Stimulated activated CD8-positive, alpha-beta memory T cell treated with anti-CD3 and anti-CD28 coated beads, Interleukin-7, amount 100 ng/mL, for 1 hour (primary cell): ENCODE measurements at places on chromosomes 3 and 15.

DNA sequence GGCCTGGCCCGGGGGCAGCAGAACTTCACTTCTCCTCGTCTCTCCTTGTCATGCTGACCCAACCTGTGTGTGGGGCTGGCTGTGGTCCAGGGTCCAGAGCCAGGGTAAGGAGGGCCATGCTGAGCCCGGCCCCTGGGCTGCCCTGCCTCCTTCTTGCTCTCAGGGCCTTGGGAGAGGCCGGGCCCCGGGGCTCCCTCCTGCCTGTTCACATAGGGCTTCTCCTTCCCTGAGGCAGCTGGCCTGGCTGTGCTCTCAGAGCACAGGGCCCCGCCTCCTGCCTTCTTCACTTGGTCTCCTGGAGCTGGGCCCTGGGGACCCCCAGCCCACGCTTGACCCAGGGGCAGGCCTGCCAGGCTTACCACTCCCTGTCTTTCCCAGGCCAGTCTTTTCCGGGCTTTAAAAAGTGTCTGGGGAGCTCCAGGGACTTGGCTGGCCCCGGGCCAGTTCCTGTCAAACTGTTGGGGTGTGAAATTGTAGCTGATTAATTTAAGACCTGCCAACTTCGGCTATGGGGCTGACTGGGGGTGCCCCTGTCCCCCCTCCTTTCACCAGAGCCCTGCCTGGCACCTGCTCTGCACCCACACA lies 11.8 kb downstream of the PLXNA1 start:
- no peak for DNase-seq

GRCh38 chr3:152497890-152498289 lies 229.2 kb downstream of the MBNL1 start:
- DNase-seq, result no peak

GRCh38 chr3:196145468-196146262 lies 63.8 kb upstream of the TFRC start:
- no peak for DNase-seq

- DNase-seq, result no peak
Measured at GRCh38 chr3:140163159-140163763, 228.3 kb downstream of the CLSTN2 start.

DNA sequence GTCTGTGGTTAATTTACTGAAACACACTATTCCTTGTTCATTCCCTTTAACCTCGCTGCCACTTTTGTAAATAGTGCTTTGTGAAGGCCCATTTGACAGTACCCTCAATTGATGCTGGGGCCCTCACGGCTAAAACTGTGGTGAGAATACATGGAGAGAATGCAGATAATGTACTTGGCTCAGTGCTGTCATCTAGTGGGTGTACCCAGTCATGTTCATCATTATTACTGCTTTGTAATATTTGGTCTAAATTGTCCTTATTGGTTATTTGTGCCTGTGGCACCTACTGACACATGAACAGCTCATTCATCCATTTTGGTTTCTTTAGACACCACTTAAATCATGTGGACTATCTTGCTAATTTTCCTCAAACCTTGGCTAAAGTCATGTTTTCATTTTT lies 543.6 kb downstream of the EDEM1 start:
- DNase-seq, result no peak

DNA sequence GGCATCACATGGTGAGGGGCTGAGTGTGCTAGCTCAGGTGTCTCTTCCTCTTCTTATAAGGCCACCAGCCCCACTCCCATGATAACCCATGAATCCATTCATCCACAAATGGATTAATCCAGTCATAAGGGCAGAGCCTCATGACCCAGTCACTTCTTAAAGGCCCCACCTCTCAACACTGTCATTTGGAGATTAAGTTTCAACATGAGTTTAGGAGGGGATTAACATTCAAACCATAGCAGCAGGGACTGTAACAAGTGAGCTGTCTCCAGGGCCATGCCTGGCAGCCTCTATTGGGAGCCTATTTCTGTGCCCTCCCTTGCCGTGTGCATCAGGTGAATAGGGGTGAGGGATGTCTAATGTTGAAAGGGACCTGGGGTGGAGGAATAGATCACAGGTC lies 77.5 kb downstream of the CHRD start:
- DNase-seq, result no peak

DNA sequence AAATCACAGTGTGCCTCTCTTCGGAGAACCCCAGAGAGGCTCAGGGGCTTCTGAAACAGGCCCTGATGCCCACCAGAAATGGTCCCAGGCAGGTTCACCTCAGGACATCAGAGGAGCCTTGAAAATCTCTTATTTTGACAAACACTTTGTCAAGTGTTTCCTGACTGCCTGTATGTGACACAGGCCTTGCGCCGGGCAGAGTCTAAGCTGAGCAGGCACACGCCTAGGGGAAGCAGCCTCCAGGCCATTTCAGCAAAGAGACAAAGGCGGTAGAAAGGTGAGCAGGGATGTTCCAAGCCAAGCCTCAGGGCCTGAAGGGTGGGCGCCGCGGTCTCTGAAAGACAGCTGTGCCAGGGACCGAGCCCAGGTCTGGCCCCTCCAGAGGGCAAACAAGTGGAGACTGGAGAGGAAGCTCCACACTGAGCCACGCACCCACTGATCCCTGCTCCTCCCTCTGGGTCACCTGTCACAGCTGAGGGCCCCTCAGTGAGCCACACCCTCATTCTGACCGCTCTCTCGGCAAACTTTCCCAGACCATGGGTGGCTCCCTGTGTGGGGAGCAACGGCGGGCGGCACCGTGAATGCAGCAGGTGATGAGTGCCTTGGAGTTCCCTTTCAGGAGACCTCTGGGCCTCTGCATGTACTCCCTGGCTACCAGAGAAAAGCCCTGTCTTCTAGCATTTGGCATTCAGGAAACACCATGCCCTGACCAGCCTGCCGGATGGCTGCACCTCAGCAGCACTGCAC lies 136.1 kb downstream of the ADAMTS17 start:
- no peak for DNase-seq

- no peak for DNase-seq
Measured at GRCh38 chr3:27425896-27426565, 56.8 kb upstream of the NEK10 start.

GRCh38 chr3:171218069-171218468 lies 191.5 kb upstream of the SLC2A2 start:
- no peak for DNase-seq

GRCh38 chr3:63386568-63386967 lies 108.5 kb downstream of the SYNPR start:
- no peak for DNase-seq

DNA sequence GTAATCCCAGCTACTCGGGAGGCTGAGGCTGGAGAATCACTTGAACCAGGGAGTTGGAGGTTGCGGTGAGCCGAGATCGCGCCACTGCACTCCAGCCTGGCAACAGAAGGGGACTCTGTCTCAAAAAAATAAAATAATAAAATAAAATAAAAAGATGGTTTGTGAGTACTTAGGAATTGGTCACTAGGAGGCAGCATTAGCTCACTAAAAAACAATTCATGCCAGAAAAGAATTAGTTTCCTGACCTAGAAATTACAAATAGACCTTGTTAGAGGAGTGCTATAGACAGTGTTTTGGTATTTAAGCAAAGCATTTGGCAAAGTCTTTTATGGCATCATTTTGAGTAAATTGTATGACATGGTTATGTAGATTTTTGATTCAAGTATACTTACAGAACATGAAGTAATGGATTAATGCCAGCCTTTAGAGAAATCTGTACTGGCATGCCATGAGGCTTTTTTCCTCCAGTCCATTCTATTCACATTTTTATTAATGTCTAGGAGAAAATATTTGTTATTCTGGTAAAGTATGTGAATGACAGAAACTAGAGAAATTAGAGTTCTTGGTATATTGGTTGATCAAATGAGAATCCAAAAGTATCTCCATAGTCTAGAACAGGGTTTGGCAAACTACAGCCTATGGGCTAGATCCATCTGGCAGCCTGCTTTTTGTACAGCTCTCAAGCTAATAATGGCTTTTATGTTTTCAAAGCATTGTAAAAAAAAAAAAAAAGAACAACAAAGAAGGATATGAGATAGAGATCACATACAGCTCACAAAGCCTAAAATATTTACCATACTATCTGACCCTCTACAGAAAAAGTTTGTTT lies 81.6 kb downstream of the LRRC49 start:
- no peak for DNase-seq

DNA sequence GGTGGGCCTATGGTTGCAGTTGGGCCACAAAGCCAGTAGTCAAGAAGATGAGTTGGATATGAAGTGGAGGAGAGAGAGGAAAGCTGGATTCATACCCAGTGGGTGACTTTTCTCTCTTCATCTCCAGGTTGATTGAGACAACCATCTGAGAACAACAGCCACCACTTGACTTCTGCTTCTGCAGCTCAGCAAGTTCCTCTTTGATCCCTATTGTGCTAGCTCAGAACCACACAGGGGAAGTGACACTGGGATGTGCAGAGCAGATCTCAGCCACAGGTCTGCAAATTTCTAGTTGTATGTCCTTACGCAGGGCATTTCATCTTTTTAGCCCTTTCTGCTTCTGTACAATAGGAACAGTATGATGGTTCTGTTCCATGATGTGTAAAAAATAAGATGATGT lies 459.2 kb upstream of the ARRDC4 start:
- DNase-seq, result no peak

- no peak for DNase-seq
Measured at GRCh38 chr3:122064326-122064725, 9.2 kb downstream of the CD86 start.

- DNase-seq, result no peak
Measured at GRCh38 chr15:58282060-58282708, 144.0 kb downstream of the AQP9 start.

DNA sequence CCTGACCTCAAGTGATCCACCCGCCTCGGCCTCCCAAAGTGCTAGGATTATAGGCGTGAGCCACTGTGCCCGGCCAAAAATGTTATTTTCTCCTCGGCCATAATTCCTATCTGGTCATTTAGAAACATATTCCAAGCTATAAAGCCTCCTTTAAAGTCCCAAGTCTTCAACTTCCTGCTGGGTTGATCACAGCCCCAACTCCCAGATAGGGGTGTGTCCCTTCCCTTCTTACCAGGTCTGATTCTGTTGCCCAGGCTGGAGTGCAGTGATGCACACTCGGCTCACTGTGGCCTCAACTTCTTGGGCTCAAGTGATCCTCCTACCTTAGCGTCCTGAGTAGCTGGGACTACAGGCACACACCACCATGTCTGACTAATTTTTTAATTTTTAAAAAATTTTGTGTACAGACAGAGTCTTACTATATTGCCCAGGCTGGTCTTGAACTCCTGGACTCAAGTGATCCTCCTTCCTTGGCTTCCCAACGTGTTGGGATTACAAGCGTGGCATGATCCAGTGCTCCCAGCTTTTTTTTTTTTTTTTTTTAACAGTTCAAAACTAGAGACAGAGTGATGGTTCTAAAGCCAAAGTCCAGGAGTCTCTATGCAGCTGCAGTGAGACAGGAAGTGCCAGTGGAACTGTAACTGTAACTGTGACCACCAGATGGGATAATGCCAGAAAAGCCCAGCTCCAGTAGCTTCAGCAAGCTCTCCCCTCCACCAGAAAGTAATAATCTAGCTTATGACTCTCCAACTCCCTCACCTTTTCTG lies 8.2 kb upstream of the PRKAR2A start:
- no peak for DNase-seq

DNA sequence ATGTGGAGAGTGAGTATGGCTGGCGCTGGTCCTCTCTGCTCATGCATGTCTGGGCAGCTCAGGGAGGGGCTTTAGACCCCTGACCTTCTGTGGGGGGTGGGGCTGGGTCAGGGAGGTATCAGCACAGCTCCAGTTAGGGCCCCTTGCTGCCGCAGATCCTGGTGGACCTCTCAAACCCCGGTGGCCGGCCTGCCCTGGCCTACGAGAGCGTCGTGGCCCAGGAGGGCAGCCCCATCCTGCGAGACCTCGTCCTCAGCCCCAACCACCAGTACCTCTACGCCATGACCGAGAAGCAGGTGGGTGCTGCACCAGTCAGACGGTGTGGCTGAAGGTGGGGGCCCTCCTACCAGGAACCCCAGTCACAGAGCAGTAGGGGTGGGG lies 20.2 kb downstream of the PLXNA1 start:
- no peak for DNase-seq

DNA sequence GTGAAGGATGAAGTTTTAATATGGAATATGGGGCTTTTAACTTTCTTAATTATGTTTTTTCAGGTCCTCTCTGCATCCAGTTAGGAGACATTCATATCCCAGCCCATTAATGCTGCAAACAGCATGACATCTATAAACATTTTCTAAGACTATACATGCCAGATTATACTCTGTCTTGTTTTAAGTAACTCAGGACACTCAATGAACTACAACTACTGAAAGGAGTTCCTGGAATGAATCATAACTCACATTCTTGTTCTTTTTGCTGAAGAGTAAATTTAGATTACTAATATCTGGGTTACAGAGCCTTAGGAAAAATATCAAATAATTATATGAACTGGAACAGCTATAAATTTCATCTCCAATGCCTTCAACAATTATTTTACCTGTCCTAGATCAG lies 167.4 kb downstream of the STAG1 start:
- DNase-seq, result no peak

DNA sequence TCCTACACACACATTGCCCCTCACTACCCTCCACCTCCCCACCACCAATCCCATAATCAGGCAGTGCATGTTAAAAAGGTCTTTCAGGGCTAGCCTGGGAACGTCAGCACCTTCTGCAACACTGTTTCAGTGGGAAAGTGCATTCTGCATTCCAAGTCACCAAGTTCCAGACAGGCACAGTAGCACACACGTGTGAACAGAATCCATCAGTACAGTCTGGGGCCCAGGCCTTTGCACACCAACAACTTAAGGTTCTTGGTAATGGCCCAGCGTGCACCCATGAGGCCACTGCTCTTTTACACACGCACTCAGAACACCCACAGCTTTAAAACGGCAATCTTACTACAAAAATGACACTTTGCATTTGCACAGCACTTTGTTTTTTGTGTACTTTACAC lies 1.2 kb downstream of the ANXA2 start:
- DNase-seq, result no peak

DNA sequence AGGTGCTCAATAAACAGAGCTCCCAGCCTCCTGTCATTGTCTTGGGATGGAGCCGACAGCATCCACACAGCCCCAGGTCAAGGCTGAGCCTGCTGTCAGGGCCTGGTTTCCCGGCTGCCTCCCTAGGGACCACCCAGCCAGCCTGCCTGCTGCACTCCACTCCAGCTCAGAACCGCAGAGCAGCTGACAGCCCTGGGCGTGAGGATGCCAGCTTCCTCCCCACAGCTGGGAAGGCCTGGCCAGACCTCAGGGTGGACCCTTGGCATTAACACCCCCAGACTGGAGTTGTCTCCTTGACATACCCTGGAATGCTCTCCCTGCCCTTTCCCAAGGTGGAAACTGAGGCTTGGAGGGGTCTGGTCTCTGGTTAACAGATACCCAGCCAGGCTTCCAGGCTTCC lies 112.0 kb downstream of the WNT7A start:
- no peak for DNase-seq

GRCh38 chr15:28881170-28881569 lies 4.6 kb upstream of the APBA2 start:
- DNase-seq, result no peak

DNA sequence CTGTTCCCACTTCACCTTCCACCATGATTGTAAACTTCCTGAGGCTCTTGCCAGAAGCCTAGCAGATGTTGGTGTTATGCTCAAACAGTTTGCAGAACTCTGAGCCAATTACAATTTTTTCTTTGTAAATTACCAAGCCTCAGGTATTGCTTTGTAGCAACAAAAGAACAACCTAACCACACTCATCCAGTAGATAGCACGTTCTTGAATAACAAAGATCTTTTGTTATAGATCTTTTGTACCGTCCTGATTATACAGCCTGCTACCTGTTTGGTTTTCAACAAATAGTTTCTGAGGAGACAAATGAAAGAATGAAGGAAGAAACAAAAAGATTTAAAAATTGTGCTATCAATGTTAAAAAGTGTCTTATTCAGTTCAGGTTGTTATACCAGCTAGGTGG lies 474.7 kb upstream of the ALCAM start:
- DNase-seq, result no peak

- DNase-seq, result no peak
Measured at GRCh38 chr3:23067116-23067515, 136.0 kb upstream of the UBE2E2 start.
